Hepatocyte (in vitro differentiated cells): ENCODE measurements at places on chromosomes 4 and X. TPM values are rescaled to one million over a fixed set of nuclear protein-coding genes. Genes with fewer than 3 reads are reported as not detected.

NAP1L3 gene
- total RNA-seq: 37.9 and 38.8 TPM in 2 replicates

FAT4 gene
- 59.5 and 61.8 TPM in 2 replicates for total RNA-seq

RPA4 gene
- 0.96 and 1.5 TPM in 2 replicates for total RNA-seq

FREM3 gene
- total RNA-seq: 0.20 and 0.23 TPM in 2 replicates

RBMX gene
- total RNA-seq: 253 and 262 TPM in 2 replicates

TMEM128 gene
- 27.3 and 37.1 TPM in 2 replicates for total RNA-seq

CSAG3 gene
- not detected in 2 replicates for total RNA-seq

DNA sequence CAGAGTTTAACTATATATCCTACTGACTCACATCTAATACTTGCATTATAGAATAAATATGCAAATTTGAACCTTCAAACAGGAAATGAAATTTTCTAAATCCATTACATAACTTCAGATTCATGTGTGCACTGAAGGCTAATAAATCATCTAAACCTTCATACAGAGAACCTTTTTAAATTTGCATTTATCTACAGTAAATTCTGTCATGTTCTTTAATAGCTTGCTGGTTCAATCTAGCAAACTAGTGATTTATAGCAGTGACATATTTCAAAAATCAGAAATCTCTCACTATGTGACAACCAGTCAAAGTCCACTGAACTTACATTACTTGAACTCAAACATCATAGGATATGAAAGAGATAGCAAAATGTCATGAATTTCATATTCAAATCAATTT, 65.1 kb downstream of the LRBA start:
- no peak for DNase-seq

DNA sequence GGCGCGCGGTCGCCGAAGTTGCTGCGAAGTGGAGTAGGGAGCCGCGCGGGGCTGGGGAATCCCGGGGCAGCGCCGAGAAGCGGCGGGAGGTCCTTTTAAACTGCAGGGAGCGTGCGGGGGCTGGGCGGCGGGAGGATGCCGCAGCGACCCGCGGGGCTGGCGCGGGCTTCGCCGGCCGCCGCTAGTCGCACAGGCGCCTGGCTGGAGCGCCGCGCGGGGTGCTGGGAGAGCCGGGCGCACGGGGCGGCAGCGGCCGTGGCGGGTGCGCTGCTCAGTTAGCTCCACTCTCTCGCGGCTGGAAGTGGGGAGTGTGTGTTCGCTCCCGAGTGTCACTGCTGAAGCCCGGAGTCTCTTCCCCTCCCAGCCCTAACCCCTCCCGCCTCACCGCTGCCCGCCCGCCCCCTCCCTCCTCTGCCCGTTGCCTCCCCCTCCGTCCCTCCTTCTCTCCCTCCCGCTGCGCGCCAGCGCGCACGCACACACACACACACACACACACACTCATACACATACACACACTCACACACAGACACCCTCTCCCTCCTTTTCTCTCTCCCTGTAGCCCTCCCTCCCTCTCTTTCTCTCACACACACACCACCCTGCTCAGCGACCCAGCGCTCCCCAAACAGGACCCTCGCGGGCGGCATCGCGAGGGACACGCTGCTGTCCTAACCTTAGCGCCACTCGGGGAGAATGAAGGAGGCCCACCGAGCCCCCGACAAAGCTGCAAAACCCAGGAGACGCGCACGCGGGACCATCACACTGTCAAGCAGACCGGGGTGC, at the start of gene NDNF:
Gene NDNF, minus strand, starts transcription at position 312 of the 780 bp plus-strand sequence. CDS start 26,698 bp downstream, outside the sequence.
- DNase-seq: peak; percentile 74

GRCh38 chrX:109831326-109831985, 98.4 kb upstream of the ACSL4 start:
- no peak for DNase-seq

GRCh38 chr4:38273407-38273806, 313.2 kb downstream of the PTTG2 start:
- DNase-seq: no peak

DNA sequence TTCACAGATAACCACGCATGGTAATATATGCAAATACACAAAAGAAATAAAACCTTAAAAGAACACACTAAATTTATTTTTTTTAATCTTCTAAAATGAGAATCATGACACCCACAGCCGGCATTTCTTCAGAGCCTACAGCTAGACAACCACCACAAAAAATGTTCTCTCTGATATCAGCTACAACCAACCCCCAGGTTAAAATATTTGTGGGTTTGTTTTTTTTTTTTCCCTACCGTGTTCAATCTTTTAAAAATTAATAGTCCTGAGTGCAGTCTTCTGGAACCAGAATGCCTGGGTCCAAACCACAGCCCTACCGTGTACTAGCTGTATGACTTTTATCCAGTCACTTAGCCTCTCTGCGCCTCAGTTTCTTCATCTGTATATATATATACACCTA, 36.0 kb downstream of the MAML3 start:
- no peak for DNase-seq

DNA sequence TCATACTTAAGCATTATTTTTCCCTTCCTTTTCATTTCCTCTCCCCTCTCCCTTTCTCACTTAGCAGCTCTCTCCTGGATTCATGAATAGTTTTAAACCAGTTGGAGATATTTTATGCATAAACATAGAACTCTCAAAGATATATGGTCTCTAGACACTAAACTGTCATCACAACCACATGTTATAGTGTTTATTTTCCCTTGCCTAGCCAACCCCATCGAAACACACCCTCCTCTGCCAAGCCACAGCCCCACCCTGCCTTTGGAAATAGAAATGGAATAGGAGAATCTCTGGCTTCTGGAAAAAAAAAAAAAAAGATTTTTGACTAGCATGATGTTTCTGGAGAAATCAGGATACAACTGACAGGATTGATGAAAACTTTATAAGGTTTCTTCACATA, 64.8 kb upstream of the RBPJ start:
- no peak for DNase-seq

- DNase-seq: no peak
Observed at GRCh38 chr4:1511441-1512041, 105.3 kb upstream of the NKX1-1 start.

DNA sequence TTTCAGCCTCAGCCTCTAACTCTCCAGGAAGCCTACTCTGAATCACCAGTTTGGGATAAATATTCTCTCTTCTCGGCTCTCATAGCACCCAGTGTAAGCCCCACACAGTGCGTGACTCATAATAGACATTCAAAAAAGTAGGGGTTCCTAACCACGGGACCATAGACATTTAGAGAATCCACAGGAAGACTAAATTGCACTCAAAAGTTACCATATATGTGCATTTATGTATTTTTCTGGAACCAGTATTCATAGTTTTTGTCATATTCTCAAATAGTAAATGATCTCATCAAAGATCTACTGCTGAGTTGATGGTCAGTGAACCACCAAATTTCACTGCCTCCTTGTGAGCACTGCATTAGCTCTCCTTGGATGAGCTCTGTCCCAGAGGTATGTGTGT, 625.7 kb downstream of the SMARCA1 start:
- no peak for DNase-seq

DNA sequence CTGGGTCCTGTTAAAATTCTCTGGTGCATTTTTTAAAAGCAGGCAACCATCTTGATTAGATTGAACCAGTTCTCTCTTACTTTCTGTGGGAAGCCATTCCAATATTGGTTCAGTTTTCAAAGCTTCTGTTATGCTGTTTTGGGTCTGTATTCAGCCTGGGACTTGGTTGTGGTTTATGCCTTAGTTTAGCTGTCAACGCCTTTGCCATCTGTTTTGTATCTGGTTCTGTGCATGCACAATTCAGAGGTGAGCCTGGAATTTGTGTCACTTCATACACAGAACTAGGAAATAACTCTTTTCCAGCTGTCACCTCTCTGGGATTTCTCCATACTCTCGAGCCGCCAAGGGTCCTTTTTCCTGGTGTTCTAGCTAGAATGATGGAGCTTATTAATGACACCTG, 46.2 kb downstream of the STAP1 start:
- no peak for DNase-seq

- DNase-seq: no peak
Observed at GRCh38 chr4:100041646-100042045, 91.6 kb upstream of the H2AZ1 start.

DNA sequence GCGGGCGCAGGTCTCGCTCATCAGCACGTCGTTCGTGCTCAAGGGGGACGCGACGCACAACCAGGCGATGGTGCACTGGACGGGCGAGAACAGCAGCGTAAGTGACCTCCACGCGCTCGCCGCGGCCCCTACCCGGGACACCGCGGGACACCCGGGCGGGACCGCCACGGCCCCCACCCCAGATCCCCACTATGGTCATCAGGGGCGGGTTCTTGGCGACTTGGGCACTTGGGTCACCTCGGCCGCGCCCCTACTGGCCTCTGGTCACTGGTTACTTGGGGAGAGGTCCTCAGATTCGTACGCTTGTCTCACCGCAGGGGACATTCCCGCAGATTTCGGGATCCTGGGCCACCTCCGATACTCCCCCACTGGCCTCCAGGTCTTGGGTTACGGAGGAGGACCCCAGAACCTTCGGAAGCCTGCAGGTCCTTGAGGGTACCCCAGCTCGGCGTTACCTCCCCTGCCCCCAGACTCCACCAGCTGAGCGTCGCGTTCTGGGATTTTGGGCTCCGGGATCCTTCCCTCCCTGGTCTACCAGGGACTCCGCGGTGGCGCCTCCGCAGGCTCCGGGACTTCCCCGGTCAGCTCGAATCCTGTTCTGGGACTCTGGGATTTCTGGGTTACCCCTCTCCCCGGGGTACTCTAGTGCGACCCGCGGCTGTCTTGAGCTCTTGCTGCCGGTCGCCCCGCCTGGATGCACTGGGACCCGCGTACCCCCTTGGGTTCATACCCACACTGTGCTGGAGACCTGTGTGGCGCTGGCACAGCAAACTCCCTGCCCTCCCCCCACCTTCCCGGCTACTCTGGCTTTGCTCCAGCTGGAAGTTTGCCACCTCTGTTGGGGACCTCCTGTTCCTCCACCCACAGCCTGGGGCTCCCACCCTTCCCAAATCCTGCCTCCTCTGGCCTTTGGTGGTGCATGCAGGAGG, 956 bp downstream of the SORCS2 start:
- no peak for DNase-seq

DNA sequence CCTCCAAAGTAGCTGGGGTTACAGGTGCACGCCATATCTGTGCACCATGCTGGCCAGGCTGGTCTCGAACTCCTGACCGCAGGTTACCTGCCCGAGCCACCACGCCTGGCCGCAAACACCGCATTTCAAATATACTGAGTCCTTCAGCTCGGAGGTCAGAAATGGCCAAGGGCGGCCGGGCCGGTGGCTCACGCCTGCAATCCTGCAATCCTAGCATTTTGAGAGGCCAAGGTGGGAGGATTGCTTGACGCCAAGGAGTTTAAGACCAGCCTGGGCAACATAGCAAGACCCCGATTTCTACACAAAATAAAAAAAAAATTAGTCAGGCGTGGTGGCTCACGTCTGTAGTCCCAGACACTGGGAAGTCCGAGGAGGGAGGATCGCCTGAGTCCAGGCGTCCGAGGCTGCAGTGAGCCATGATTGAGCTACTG, 71.9 kb upstream of the PPP2R3B start:
- DNase-seq: no peak

GRCh38 chr4:123520325-123520724, 123.7 kb downstream of the SPRY1 start:
- no peak for DNase-seq
